ENCODE measurements at places on chromosomes 7 and 10. TPM values are rescaled to one million over a fixed set of nuclear protein-coding genes. Genes with fewer than 3 reads are reported as not detected.

GPER1 gene
- total RNA-seq, result 2.8 TPM

TCTN3 gene
- total RNA-seq, result 21.9 TPM

- DNase-seq, result no peak
These were observed 27.6 kb downstream of the ERLIN1 start for GRCh38 chr10:100158044-100158805.

DNA sequence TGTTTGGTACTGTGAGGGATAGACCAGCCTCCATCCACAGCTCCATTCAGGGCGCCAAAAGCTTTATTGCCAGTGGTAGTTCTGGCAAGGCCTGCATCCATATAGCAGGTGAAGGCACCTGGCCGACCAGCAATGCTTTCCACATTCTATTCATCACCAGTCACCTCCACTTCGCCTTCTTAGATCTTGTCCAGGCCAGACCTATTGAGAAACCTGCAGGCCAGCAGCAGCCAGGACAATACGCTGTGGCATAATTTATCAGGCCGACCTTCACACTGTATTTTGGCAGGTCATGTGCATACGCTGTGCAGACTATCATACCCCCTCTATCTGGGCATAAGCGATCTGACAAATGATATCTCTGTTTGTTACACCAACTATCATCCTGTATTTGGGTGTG lies 15.2 kb upstream of the KNDC1 start:
- no peak for DNase-seq

GRCh38 chr10:121583857-121584256 lies 14.4 kb downstream of the FGFR2 start:
- no peak for DNase-seq

GRCh38 chr7:87447116-87447635 lies 28.3 kb downstream of the ABCB4 start:
- no peak for DNase-seq

DNA sequence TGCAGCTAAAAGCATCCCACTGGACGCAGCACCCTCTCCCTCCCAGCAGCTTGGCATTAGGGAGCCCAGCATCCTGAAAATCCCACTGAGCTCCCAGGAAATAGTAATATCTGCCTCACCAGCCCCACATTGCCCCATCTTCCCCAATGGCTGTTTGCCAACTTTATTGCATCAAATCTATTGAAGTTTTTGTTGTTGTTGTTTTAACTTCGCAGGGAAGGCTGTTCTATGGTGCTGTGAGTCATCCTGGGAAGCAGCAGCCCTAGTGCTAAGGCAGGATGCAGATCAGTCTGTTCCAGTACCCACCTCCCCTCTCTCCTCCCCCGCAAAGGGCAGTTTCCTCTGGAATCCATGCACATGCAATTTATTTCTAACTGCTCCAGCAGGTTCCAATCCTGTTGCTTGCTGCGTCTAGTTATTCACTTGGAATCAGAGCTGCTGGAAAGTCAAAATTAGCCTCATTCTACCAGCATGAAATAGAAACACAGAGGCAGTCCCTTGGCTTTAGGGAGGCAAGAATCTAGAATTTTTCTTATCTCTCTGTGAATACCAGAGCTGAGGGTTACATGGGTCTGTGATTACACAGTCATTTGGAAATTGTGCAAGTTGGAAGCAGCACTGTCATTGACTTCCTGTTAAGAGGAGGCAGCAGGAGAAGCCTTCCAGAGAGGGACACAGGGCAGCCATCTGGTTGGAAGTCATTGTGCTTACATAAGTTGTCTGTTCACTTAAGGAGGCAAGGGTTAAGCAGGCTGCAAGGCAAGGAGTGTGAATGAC lies 115.9 kb upstream of the CACUL1 start:
- DNase-seq, result no peak

GRCh38 chr10:116014871-116015582 lies 258.0 kb downstream of the GFRA1 start:
- DNase-seq, result no peak

Measured in Peyer's patch (tissue), 4 donors.